ENCODE measurements at places on chromosomes 1 and 21.

DNA sequence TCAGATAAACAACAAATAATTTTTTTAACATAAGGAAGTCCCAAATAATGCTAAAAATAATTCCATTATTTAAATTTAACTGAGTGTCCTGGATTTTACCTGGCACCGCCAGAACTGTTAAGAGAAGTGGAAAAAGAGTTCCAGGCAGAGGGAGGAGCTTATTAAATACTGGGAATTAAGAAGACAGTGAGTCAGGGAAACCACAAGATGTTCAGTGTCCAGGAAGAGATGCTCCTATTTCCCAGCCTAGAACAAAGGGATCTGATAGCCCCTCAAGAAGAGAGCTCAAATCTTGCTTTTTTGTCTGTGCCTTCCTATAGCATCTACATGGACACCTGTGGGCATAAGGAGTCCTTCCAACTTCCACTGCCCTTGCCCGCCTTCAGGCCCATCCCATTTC is 85.9 kb downstream of the PGM1 start:
- no peak for DNase-seq

DNA sequence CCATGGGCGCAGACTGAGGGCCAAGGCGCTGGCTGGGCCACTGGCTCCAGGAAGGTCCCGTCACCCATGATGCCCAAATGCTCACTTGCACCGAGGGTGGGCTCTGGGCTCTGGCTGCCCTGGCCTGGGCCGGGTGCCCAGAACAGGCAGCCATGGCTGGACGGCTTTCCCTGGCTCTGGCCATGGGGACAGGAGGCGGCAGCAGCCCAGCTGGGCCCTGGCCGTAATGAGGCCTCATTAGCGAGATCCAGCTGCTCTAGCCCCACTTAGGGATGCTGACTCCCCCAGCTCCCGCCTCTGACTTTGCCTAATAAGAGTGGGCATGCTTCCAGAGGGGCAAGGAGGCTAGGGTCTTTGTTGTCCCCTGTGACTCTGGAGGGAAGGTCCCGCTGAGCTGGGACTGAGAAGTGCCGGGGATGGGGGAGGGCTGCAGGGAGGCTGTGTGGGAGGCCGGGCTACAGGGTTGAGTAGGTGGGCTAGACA is 11.8 kb downstream of the SLC6A9 start:
- DNase-seq = peak; percentile 49

GRCh38 chr1:94142583-94142982 is 21.6 kb upstream of the ABCA4 start:
- no peak for DNase-seq

GRCh38 chr1:8892026-8892425 is 13.5 kb upstream of the ENO1 start:
- DNase-seq = no peak

- DNase-seq = peak; percentile 63
These were observed 16.4 kb upstream of the RAB29 start for GRCh38 chr1:205791568-205792180.

GRCh38 chr1:168439456-168440375 is 104.1 kb downstream of the XCL2 start:
- peak; percentile 79 for DNase-seq

DNA sequence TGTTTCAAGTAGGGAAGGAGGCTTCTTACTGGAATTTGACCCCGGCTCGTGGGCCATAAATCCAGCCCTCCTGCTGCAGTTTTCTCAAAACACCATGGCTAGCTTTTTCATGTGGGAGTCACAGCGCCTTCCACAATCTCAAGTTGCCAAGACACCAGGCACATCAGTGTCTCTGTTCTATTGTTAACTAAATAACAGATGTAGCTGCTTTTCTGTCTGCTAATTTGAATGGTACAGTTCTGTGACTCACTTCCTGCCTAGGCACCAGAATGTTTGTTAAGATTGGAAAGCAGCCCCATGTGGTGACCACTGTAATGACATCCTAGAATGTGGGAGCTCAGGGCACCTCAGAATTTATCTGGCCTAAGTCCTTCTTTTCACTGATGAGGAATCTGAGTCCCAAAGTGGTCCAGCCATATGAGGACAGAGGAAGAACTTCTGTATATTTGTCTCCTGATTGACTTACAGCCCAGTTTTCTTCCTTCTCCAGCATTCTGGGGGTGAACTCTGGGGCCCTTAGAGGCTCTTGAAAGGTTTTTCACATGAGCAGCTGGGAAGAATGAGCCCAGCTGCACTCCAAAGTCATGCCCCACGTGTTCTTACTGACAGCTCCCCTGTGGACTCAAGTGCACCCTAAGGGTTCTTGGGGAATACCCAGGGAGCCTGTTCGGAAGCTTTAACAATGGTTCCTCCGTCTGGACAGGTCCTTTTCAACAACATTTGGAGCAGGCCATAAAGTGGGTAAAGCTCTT is 27.5 kb downstream of the TRIM45 start:
- DNase-seq = no peak

DNA sequence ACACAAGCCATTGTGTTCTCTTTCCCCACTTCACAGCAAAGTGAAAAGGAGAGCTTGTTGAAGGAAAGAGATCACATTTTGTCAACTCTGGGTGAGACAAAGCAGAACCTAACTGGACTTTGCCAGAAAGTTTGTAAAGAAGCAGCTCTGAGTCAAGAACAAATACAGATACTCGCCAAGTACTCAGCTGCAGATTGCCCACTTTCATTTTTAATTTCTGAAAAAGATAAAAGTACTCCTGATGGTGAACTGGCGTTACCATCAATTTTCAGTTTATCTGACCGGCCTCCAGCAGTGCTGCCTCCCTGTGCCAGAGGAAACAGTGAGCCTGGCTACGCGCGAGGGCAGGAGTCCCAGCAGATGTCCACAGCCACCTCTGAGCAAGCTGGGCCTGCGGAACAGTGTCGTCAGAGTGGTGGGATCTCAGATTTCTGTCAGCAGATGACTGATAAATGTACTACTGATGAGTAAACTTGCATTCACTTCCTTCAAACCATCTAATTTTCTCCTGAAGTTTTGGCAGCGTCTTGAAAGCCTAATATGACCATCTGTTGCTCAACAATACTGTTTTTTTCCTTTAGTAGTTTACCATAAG is 43.7 kb downstream of the BACH1 start:
- no peak for DNase-seq

- no peak for DNase-seq
These were observed 134.2 kb downstream of the TLR5 start for GRCh38 chr1:223008808-223009207.

GRCh38 chr1:119858126-119858525 is 38.2 kb downstream of the ADAM30 start:
- no peak for DNase-seq

DNA sequence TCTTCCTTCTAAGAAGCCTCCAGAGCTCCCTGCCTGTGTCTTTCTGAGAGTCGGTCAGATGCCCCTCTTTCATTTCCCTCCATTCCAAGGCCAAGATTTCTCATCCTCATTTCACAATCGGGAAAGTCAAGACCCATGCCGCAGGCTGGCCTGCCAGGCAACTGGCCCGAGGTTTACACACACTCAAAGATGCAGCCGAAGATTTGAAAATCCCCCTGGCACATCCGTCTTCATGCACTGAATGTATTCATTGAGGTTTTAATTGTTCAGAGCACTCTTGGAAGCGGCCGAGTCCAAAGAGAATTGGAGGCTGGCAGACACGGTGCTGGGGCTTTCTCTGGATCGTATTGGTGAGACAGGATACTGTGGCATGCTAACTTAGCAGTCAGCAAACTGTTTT is 29.1 kb upstream of the SRP9 start:
- DNase-seq = no peak

GRCh38 chr1:25695771-25696311 is 79.2 kb downstream of the MAN1C1 start:
- no peak for DNase-seq

- DNase-seq = no peak
These were observed 4.3 kb downstream of the SERTAD4 start for GRCh38 chr1:210236840-210237409.

DNA sequence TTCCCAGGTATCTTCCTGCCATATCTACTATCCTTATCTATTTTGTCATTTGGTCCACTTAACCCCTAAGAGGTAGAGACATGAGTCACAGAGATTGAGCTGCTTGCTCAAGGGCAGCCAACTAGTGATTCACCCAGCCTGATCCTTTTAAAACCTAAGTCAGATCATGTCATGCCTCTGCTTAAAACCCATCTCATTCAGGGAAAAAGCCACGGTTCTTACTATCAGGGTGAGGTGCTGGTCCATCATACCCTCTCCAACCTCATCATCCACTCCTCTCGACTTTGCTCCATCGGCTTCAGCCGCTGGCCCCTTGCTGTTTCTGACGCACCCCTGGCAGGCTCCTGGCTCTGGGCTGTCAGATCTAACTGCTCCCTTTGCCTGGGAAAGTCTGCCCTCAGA is 14.4 kb upstream of the PPP1R15B start:
- DNase-seq = no peak

- no peak for DNase-seq
These were observed 284.9 kb upstream of the RUNX1 start for GRCh38 chr21:35333831-35334618.

DNA sequence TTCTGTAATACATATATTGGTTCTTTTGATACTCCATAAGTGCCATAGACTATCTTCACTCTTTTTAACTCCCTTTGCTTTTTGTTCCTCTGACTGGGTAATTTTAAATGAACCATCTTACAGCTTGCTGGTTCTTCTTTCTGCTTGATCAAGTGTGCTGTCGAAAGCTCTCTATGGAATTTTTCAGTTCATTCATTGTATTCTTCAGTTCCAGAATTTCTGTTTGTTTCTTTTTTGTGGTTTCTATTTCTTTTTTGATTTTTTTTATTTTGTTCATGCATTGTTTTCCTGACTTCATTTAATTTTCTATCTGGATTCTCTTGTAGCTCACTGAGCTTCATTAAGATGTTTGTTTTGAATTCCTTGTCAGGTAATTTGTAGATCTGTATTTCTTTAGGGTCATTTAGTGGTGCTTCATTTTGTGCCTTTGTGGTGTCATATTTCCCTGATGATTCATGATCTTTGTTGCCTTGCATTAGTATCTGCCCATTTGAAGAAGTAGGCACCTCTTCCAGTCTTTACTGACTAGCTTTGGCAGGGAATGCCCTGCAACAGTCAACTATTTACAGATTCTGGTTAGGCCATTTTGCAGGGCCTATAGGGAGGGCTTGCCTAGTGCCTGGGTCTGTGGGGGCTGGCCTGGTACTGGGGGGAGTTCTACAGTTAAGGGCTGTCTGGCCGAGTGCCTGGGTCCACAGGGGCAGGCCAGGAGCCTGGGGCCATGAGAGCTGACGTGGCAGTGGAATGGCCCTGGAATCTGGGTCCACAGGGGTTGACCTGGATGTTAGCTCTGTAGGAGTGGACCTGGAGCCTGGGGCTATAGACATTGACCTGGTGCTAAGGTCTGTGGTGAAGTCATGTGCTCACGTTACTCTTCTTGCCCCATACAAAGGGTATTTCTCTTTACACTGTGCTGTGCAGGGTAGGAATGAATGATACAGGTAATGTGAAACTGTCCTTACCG is 89.7 kb downstream of the MAGI3 start:
- no peak for DNase-seq

GRCh38 chr1:162357681-162358266 is 18.9 kb downstream of the SPATA46 start:
- peak; percentile 51 for DNase-seq

GRCh38 chr1:36465731-36466369 is 1.7 kb upstream of the MRPS15 start:
- DNase-seq = no peak

GRCh38 chr1:97041026-97041425 is 319.4 kb downstream of the PTBP2 start:
- DNase-seq = no peak

DNA sequence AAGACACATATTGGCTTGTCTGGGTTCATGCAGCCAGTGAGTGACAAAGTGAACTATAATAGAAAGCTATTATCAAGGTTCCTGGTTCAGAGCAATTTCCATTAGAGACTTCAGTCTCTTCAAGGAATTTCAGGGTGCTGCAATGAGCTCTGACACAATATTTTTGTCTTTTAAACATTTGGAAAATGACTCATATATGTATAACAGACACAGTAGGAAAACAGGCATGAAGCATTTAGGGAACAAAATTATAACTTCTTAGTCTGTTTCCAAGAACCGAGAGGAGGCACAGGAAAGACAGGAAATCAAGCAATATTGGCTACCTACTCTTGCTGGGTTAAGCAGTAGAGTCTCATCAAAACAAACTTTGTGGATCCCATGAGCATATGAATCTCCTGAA is 170.4 kb downstream of the PTPRC start:
- DNase-seq = no peak

GRCh38 chr1:7808253-7808844 is 24.3 kb downstream of the PER3 start:
- no peak for DNase-seq

GRCh38 chr1:83500531-83500930 is 498.4 kb downstream of the TTLL7 start:
- no peak for DNase-seq

GRCh38 chr1:58539553-58539952 is 7.0 kb downstream of the OMA1 start:
- DNase-seq = no peak

GRCh38 chr1:94425821-94426484 is 7.8 kb downstream of the ABCD3 start:
- DNase-seq = no peak

GRCh38 chr1:187819086-187819485 is 990.3 kb downstream of the PLA2G4A start:
- no peak for DNase-seq

- DNase-seq = no peak
These were observed 82.1 kb upstream of the ARHGEF16 start for GRCh38 chr1:3372317-3372716.

DNA sequence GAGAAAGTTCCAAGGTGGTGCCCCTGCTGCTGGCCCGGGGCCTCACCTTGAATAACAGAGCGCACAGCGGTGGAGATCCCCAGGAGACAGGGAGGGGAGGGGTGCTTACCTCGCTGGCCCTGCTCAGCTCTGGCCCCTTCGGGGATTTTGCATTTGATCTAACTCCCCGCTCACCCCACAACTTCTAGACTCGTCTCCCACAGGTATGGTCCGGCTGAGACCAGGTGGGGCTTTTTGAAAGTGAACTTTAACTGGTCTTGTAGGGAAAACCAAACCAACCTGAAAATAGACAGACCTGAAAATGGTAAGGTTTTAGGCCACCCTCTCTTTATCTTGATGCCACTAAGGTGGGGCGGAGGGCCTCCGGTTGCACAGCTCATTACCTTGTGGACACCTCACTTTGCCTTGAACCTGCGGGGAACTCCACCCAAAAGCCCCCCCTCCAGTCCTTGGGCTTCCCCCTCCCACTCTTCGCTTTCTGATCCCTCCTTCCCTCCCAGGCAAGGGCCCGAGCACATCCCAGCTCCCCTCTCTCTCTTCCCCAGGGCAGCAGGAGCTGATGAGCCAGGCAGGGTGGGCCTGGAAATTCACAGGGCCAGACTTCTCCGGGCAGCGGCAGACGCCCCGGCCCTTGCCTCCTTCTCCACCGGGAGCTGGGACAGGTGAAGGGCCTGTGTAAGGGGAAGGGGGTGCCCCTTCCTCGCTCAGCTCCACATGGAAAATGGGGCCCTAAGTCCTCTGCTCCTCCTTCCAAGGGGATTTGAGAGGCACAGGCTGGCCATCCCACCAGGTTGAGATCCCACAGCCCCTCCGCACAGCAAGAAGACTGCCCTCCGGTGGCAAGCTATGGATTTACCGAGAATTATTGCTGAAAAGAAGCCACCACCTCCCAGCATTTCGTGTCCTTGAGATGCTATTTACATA is 16.1 kb downstream of the TNFRSF8 start:
- DNase-seq = peak; percentile 40
